Aorta (tissue), 5 donors: ENCODE measurements at places on chromosomes 2 and 18. TPM values are rescaled to one million over a fixed set of nuclear protein-coding genes. Genes with fewer than 3 reads are reported as not detected.

GRCh38 chr2:234198976-234199375 lies 148.5 kb downstream of the SPP2 start:
- H3K4me3 ChIP-seq, result no peak overlapping the region
- H3K36me3 ChIP-seq, result no peaks in the 10 kb centered on the region
- H3K27me3 ChIP-seq, result peaks cover 2% of the 10 kb centered on the region
- no peaks in the 10 kb centered on the region for H3K4me1 ChIP-seq
- no peak overlapping the region for H3K27ac ChIP-seq

DNA sequence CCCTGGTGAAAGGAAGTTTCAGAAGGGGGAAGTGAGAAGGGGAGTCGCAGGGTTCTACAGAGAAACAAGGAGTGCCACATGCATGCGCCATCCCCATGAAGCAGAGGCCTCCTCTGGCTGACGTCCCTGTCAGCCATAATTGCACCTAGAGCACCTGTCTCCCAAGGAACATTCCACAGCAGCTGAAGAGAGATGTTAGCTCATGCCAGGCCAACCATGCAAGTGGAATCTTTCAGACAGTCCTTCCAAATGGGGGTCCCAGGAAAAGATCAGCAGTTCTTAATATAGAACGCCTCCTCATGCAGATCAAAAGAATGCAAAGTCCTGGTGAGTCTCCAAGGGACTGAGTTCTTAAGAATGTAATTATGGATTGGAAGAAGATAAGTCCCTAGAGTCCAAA lies 29.6 kb downstream of the MRO start:
- H3K27ac ChIP-seq, result no peak overlapping the region
- no peak overlapping the region for H3K4me3 ChIP-seq
- H3K27me3 ChIP-seq, result no peaks in the 10 kb centered on the region

DNA sequence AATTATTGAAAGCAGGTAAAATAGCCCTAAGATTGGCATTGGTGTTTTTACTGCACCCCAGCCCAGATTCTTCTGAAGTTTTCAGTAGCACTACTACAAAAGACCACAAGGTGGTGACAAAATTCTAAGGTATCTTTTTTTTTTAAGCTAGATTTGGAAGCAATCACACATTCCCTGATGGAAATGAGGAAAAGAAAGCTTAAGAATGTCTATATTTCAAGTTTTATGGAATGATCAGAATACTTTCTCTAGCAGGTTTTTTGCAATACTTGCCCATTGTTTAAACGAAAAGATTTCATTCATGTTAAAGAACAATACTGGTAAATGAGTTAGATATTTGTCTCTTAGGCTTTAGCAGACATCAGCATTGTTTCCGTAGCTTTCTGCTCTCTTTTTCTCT lies 32.1 kb upstream of the ZNF638 start:
- no peak overlapping the region for H3K4me3 ChIP-seq
- no peaks in the 10 kb centered on the region for H3K36me3 ChIP-seq
- no peak for DNase-seq
- no peaks in the 10 kb centered on the region for H3K4me1 ChIP-seq
- no peak overlapping the region for H3K27ac ChIP-seq

DNA sequence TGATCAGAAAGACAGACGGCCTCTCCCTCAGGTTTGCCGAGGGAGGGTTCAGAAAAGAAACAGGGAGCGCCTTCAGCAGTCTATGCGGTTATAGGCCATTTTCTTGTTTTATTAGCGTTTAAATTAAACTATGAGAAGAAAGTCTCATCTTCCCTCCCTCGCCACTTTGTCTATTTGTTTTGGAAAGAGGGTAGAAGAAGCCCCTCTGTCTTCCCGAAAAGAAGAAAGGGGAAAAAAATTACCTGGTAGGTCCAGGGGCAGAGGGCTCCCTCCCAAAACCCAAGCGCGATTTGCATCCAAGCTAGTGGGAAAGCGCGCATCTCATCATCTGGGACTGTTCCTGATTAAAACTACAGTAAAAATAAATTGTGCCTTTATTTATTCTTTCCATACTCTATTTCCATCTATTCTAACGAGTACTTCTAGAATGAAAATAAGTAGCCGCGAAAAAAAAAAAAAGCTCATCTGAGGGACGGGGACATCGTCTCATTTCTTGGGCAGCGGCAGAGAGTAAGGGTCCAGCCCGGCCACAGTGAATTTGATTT lies 2.4 kb downstream of the PAX8 start:
- DNase-seq, result no peak
- no peak overlapping the region for H3K4me3 ChIP-seq
- no peak overlapping the region for H3K27ac ChIP-seq
- no peaks in the 10 kb centered on the region for H3K36me3 ChIP-seq
- H3K4me1 ChIP-seq, result no peaks in the 10 kb centered on the region

DNA sequence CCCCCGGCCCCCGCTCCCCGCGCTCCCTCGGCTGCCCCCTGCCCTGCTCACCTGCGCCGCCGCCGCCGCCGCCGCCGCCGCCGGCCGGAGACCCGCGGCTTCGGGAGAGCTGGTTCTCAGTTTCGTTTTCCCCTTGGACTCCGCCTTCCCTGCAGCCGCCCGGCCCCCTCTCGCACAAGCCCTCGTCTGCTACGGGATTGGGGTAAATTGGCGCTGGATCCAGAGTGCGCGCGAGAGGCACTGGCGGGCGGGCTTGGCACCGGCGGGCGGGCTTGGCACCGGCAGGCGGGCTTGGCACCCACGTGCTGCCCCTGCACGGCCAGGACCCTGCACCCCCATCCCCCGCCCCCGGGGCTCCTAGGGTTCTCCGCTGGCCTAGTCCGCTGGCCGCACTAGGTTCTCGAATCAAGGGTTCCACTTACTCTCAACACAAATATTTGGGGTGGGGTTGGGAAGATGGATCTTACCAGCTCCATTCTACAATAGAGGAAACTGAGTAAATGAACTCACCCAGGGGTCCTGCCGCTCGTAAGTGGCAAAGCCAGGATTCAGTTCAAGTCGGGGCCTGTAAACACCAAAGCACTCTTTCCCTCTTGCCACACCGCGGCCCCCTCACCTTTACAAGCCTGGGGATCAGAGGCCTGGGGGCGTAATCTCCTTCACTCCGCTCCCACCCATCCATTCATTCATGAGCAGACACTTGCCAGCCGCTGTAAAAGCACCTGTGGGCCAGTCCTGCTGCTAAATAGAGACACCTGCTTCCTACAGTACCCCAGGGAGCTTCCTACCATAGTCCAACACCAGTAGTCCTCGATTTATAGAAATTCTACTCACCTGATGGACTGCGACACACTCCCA lies at the start of gene EIF2AK2:
Gene EIF2AK2 (minus strand): TSS at position 124 of the 858 bp plus-strand sequence. CDS start 9,174 bp downstream, outside the sequence.
- DNase-seq, result peak; percentile 94
- peak within 1 kb of the TSS; percentile 57 for H3K27ac ChIP-seq
- no peaks in the 10 kb centered on the region for H3K4me1 ChIP-seq
- H3K27me3 ChIP-seq, result no peaks in the 10 kb centered on the region
- H3K4me3 ChIP-seq, result peak within 1 kb of the TSS; percentile 92

DNA sequence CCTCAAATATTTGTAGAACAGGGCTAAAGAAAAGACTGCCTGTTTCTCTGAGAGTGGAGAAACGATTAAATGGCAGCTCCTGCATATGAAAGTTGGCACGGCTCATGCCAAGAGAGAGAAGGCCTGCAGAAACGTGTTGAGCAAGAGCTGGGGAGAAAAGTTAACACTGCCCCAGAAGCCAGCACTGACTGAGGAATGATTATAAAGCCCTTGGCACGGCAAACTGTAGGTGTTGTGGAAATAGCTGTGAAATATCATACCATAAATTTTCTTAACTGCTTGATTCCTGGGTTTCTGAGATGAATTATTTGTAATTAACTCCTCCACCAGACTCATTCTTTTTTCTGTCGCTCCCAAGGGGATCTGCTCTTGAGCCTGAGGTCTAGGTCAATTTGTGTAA lies 4.3 kb downstream of the FRZB start:
- no peak overlapping the region for H3K27ac ChIP-seq
- H3K4me1 ChIP-seq, result no peaks in the 10 kb centered on the region
- H3K4me3 ChIP-seq, result no peak overlapping the region
- H3K36me3 ChIP-seq, result no peaks in the 10 kb centered on the region

DNA sequence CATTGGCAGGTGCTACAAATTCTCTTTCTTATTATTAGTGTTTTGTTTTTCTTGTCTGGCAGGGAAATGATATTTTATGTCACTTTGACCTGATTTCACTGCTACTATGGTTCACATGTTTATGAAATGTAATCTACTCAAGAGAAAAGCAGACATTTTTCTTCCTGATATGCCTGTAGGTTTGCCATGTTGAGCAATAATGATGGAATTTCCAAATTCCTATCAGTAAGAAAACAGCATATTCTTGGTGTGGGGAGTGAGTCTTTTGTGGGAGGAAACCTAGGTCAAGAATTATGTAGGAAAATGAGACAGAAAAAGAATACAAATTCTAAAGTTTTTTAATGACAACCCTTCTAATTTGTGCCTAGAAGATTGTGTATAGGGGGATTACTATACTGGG lies 356.4 kb downstream of the SLC4A3 start:
- H3K4me1 ChIP-seq, result no peaks in the 10 kb centered on the region
- H3K27me3 ChIP-seq, result no peaks in the 10 kb centered on the region
- no peak for DNase-seq

DNA sequence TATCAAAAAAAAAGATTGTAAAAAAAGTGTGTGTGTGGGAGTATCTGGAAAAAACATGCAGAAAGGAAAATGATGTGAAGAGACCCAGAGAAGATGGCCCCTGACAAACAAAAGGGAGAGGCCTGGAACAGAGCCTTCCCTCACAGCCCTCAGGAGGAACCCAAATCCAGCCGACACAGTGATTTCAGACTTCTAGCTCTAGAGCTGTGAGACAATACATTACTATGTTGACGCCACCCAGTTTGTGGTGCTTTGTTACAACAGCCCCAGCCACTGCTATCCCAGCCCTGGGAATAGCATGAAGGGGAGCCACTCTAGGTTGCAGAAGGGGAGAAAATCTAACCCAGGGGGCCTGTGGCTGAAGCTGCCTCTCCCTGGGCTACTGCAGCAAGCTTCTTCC lies 59.0 kb upstream of the ZBTB7C start:
- H3K4me3 ChIP-seq, result no peak overlapping the region
- no peak for DNase-seq
- H3K27ac ChIP-seq, result no peak overlapping the region

DNA sequence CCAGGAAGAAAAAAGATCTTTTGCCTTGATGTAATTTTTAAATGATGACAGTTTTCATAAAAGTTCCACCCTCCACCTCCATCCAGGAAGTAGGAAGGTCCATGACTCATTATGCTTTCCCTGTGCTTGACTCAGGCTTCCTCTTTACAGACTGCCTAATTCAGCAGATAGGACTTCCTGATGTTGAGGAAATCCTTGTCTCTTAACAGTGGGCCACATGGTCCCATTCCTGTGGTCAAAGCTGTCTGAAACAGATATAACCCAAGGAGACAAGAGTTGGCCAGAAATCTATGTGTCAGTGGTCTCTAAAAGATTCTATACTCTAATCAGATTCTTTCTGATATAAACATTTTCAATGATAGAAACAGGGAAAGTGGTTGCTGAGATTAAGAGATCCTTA lies 119.1 kb downstream of the BAZ2B start:
- no peak overlapping the region for H3K4me3 ChIP-seq
- H3K4me1 ChIP-seq, result no peaks in the 10 kb centered on the region
- H3K27me3 ChIP-seq, result no peaks in the 10 kb centered on the region
- H3K27ac ChIP-seq, result no peak overlapping the region
- DNase-seq, result peak; percentile 40
- no peaks in the 10 kb centered on the region for H3K36me3 ChIP-seq

GRCh38 chr18:49934457-49934856 lies 121.1 kb upstream of the ACAA2 start:
- H3K27me3 ChIP-seq, result no peaks in the 10 kb centered on the region

GRCh38 chr2:119234021-119235019 lies 10.7 kb downstream of the STEAP3 start:
- no peaks in the 10 kb centered on the region for H3K36me3 ChIP-seq
- no peak overlapping the region for H3K27ac ChIP-seq
- no peak overlapping the region for H3K4me3 ChIP-seq
- no peaks in the 10 kb centered on the region for H3K27me3 ChIP-seq

DNA sequence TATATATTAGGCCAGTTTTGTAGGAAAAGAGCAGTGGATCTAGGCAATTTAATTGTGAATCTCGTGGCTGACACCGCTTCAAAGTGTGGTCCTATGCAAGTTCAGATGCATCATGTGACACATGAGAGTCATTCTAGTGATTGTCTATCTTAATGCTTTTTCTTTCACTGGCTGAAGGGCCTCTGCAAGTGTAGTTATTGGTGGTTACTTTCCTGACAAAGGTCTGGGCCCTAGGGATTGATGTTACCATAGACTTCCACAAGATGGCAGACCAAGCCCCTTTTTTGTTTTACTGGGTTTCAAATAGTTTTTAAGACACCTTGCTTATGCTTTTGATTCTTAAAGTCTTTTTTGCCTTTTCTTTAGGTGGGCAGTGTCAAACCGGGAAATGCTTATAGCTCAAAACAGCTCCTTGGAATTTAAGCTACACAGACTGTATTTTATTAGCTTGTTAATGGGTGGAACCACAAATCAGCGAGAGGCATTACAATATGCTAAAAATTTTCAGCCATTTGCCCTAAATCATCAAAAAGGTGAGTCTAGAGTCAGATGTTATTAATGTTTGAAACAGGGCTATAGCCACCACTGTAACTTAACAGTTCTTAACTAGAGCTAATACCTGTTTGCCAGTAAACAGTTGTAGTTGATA lies 25.9 kb downstream of the CD8A start:
- H3K36me3 ChIP-seq, result no peaks in the 10 kb centered on the region
- H3K27me3 ChIP-seq, result no peaks in the 10 kb centered on the region
- no peak overlapping the region for H3K4me3 ChIP-seq
- no peaks in the 10 kb centered on the region for H3K4me1 ChIP-seq

- H3K4me1 ChIP-seq, result no peaks in the 10 kb centered on the region
- peaks cover 19% of the 10 kb centered on the region for H3K36me3 ChIP-seq
These were observed 16.2 kb downstream of the MSH6 start for GRCh38 chr2:47799031-47799609.

GRCh38 chr2:238554468-238555315 lies 128.0 kb downstream of the ASB1 start:
- no peaks in the 10 kb centered on the region for H3K36me3 ChIP-seq
- no peak for DNase-seq
- H3K4me1 ChIP-seq, result no peaks in the 10 kb centered on the region
- H3K4me3 ChIP-seq, result no peak overlapping the region
- no peaks in the 10 kb centered on the region for H3K27me3 ChIP-seq
- no peak overlapping the region for H3K27ac ChIP-seq

- no peaks in the 10 kb centered on the region for H3K27me3 ChIP-seq
- H3K27ac ChIP-seq, result no peak overlapping the region
- H3K4me3 ChIP-seq, result no peak overlapping the region
These were observed 438.0 kb upstream of the CDH20 start for GRCh38 chr18:60895181-60895580.

- H3K4me3 ChIP-seq, result no peak overlapping the region
- DNase-seq, result no peak
- H3K27me3 ChIP-seq, result no peaks in the 10 kb centered on the region
- H3K4me1 ChIP-seq, result no peaks in the 10 kb centered on the region
- no peak overlapping the region for H3K27ac ChIP-seq
- no peaks in the 10 kb centered on the region for H3K36me3 ChIP-seq
These were observed 156.6 kb downstream of the TMEFF2 start for GRCh38 chr2:192038110-192038509.

BMP10 gene
- total RNA-seq, result not detected

SKOR2 gene
- not detected for total RNA-seq

UGT1A4 gene
- total RNA-seq, result not detected

LDLRAD4 gene
- total RNA-seq, result 112 TPM

TEX44 gene
- not detected for total RNA-seq

B4GALT6 gene
- total RNA-seq, result 4.3 TPM

ITGA6 gene
- 67.6 TPM for total RNA-seq

TLX2 gene
- not detected for total RNA-seq

KIAA2012 gene
- total RNA-seq, result not detected
